ENCODE measurements at places on chromosomes 11 and 22.
A peak's percentile ranks its signal among the peaks of the same experiment; 100 is the strongest.

- peak; percentile 37 for DNase-seq
Observed at GRCh38 chr11:126282361-126282735, 545 bp upstream of the TIRAP start.

DNA sequence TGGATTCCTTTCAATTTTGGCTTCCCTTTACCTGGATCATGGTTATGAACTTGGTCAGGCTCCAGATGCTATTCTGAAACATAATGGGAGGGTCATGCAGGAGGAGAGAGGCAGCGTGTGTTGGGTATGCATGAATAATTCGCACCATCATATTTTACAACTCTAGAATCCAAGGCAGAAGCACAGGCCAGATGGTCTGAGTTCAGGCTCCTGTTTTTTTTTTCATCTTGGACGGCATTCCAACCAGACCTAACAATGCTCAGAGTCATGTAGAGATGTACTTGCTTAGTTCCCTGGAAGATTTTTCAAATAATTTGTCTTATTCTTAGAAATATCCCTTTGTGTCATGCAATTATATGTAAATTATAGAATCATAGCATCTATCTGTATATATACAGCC is 393.5 kb downstream of the JRKL start:
- no peak for DNase-seq

DNA sequence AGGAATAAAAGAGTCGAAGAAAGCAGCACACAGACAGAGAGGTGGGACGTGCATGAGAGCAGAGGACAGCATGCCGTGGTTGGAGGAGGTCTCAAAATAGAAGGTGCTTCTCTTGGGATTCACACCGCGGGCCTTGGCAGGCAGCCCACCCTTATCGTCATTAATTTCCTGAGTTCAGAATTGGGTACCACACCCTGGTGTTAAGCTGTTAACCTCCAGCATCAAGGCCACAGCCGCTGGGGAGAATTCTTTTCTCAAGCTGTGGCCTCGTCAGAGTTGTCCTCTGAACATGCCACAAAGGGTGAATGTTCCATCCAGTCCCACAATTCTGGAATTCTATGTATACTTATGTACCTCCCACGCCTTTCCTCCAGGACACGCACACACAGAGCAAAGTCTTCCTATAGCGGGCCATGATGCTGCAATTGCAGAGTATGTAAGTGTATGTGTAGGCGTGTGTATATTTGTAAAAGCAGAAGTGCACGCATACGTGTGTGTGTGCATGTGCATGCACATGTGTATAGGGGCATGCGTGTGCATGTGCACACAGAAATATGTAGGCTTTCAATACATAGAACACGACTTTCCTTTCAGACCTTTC is 39.0 kb downstream of the ADAMTS8 start:
- DNase-seq = no peak

GRCh38 chr22:46040471-46041465 is 63.8 kb upstream of the WNT7B start:
- DNase-seq = no peak

DNA sequence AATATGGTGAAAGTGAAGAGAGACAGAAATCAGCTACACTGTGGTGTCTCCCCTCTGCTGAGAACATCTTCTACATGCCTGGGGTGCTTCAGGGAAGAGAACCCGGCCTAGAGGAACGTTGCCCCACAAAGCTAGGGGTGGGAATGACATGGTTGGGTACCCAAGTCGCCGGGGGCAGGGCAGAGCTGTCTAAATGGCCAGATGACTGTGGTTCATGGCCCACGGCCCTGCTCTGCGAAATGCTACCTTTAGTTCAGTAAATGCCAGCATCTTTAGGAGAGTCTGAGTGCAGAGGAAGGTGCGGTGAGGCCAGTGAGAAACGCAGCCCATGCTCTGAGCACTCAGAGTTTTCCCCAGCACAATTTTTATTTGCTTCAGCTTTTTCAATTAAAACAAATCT is 12.8 kb downstream of the BRD1 start:
- no peak for DNase-seq

GRCh38 chr11:86069408-86070101 is 671 bp upstream of the PICALM start:
- DNase-seq = peak; percentile 54

- no peak for DNase-seq
Observed at GRCh38 chr11:1220941-1221721, 1.7 kb upstream of the MUC5B start.

DNA sequence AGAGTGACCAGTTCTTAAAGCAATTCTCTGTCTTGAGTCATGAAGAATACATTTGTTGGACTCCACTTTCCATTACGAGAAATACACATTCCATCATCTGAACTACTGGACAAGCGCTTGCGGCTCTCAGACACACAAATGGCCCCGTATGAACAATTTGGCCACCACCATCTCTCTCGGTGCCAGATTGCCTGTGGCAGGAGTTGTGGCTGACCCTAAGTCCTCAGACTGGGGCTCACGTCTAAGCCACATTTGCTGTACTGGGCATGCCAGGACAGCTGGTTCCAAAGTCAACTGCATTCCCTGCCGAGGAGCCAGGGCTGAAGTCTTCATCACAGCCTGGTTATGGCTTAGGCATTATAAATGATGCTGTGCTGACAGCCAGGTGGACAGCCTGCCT is 227.5 kb downstream of the MIAT start:
- no peak for DNase-seq

- no peak for DNase-seq
Observed at GRCh38 chr11:8672346-8672745, 10.1 kb downstream of the TRIM66 start.

GRCh38 chr11:24705474-24705873 is 208.6 kb downstream of the LUZP2 start:
- no peak for DNase-seq
